ENCODE measurements at places on chromosomes 2 and 18.

- DNase-seq: no peak
Observed at GRCh38 chr2:230669386-230669950, 43.2 kb upstream of the CAB39 start.

- no peak for DNase-seq
Observed at GRCh38 chr2:60534052-60534685, 19.3 kb downstream of the BCL11A start.

DNA sequence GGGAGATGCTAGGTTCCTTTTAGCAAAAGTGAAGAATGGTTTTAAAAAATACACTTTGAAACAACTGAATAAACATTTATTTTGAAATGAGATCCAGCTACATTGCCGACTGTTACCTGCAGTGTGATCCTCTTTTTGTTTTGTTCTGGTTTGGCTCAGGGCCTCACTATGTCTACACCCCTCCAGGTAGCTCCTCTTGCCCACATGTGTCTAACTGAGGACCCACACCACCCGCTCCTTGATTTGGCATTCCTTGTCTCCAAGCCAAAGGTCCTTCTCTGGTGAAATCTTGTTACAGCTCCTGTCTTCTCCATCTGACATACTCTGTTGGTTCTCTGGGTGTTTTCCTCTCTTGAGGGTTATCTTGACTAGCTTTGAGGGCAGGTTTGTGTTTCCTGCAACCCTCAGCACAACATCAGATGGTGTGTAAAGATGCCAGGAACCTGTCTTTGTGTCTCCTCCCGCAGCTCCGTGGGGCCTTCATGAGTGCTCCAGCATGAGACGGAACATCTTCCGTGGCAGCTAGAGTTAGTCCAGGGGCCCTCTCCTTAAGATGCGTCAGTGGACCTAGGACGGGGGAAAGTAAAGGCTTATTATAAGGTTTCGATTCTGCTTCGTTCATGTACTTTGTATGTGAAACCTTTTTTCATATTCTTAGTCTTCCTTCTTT is 32.1 kb downstream of the MAP4K4 start:
- DNase-seq: no peak

DNA sequence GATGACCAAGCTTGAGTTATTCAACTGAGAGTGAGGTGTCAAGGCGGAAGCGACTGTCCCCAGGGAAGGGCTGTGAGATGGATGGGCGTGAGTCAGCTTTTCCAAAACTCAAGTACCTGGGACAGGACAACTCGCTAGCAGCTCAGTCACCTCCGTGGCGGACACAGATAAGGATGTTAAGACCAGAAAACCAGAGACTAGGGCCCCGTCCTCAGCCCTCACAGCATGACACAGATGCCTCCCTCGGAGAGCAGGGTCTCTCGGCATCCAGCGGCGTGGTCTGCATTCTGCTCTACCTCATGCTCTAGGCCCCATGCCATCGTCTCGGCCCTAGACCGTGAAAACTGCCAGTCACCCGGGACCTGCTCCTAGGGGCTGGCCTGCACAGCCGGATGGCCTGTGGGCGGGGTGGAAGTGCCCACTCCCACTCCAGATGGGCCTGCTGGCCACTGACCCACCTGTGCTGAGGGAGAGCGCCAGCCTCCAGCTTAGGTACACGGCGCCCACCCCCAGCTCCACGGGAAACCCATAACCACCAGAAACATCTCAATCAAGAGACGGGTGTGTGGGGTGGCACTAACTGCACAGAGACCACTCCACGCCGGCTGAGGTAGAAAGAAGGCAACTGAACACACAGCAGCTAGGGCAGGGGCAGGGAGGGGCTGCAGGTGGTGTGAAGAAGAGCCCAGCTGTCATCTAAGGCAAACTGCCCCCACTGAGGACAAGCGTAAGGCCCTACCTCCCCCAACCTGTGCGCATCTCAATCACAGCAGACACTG is 39.8 kb downstream of the ANO7 start:
- DNase-seq: no peak

- no peak for DNase-seq
Observed at GRCh38 chr18:44899832-44900231, 219.1 kb downstream of the SETBP1 start.

DNA sequence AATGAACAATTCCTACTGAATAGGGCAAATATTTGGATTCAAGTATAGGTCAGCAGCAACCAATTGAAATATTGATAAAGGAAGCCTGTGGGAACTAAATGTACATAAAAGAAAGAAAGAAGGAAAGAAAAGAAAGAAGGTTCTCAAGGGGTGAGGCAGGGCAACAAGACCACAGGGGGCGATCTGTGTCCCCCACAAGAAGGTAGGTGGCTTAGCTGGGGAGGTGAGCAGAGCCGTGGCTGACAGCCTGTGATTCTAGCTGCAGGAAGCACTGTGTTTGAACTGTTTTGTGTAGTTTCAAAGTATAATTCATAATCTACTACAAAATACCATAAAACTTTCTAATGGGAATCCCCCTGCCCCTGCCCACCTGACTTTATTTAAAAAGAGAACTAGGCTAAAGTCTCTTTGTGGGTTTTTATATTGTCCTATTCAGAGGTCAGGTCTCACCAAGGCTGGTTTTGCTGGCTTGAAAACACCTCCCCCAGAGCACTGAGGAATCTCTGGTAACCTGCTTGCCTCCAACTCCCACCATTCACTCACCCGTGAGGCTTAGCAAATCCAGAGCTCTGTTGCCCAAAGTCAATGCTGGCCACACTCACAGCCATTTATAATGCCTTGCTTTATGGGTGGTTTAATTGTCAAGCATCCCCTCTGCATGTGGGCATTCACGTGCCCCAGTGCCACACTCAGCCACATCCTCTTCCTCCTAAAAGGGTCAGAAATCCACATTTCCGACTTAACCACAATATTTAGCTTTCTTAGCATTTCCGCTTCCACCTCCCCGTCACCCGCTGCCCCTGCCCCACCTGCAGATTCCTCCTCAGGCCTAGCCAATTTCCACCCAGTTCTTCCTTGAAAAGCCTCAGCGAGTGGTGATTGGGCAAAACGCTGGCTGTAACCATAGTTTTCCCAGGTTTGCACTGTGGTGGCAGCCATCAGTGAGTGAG is 36.4 kb upstream of the LMAN1 start:
- no peak for DNase-seq
